ENCODE measurements at places on chromosomes 3 and 15. TPM values are rescaled to one million over a fixed set of nuclear protein-coding genes. Genes with fewer than 3 reads are reported as not detected.

DNA sequence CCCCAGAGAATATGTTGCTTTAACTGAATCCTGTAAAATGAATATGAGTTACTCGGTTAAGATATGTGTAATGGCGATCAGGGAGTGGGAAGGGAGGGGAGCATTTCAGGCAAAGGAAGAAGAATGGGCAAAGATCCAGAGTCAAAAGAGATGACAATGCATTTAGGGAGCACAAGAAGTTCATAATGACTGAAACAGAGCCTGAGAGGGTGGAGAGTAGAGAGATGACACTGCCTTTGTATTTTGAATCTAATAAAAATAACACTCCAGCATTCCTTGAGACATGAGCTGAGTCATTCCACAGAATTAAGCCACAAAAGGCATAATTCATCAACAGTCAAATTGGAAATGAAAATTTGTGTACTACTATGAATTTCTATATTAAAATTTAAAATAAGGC, 105.3 kb upstream of the PEX5L start:
- no peak for DNase-seq
- no peaks in the 10 kb centered on the region for H3K4me1 ChIP-seq
- H3K4me3 ChIP-seq = no peak overlapping the region
- no peaks in the 10 kb centered on the region for H3K36me3 ChIP-seq

GRCh38 chr3:1501406-1502115, 408.7 kb downstream of the CNTN6 start:
- no peaks in the 10 kb centered on the region for H3K36me3 ChIP-seq
- H3K4me3 ChIP-seq = no peak overlapping the region
- DNase-seq = no peak

DNA sequence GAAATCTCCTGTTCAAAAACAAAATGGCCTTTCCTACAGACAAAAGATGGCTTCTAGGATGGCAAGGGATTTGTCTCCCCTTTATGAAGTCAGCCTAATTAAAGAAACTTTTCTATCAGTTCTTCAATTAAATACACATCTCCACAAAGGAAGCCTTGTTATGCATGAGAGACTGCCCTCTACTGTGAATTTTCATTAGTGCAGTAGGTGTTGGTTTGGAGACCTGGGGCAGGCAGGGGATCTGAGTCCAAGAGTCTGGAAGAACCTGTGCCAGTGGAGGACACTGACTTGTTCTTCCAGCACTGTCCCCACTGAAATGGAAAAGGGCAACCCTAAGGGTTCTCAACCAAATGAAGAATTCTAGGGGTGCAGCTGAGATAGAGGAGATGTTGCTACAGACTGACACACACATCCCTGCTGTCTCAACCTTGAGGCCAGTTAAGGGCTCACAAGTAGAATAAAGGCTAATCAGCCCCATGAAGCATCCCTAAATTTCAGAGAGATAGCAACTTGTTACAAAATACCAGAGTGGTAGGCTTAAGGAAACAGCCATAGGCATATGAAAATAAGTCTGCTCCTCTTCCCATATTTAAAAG, 174.0 kb upstream of the PRICKLE2 start:
- no peaks in the 10 kb centered on the region for H3K36me3 ChIP-seq
- peaks cover 15% of the 10 kb centered on the region for H3K4me1 ChIP-seq
- no peak overlapping the region for H3K4me3 ChIP-seq
- peaks cover 2% of the 10 kb centered on the region for H3K27me3 ChIP-seq

DNA sequence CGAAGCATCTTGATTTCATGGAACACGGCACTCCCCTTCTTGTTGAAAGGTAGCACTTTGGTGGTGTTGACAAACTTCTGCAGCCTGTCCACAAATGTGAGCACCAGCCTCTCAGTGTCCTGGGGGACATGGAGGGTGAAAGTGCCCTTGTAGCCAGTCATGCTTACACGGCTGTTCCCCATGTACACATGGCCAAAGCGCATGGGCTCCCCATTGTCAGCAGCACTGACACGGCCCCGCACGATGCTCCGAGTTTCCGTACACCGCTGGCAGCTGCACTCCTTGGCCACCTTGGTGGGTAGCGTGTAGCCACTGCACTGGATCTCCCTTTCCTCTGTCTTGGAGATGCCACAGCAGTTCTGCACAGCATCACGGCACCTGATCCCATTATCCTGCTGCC, 12.7 kb downstream of the CILP start:
- H3K27me3 ChIP-seq = peaks cover 4% of the 10 kb centered on the region
- no peak for DNase-seq
- H3K4me3 ChIP-seq = no peak overlapping the region
- peaks cover 7% of the 10 kb centered on the region for H3K36me3 ChIP-seq
- peaks cover 6% of the 10 kb centered on the region for H3K4me1 ChIP-seq

DNA sequence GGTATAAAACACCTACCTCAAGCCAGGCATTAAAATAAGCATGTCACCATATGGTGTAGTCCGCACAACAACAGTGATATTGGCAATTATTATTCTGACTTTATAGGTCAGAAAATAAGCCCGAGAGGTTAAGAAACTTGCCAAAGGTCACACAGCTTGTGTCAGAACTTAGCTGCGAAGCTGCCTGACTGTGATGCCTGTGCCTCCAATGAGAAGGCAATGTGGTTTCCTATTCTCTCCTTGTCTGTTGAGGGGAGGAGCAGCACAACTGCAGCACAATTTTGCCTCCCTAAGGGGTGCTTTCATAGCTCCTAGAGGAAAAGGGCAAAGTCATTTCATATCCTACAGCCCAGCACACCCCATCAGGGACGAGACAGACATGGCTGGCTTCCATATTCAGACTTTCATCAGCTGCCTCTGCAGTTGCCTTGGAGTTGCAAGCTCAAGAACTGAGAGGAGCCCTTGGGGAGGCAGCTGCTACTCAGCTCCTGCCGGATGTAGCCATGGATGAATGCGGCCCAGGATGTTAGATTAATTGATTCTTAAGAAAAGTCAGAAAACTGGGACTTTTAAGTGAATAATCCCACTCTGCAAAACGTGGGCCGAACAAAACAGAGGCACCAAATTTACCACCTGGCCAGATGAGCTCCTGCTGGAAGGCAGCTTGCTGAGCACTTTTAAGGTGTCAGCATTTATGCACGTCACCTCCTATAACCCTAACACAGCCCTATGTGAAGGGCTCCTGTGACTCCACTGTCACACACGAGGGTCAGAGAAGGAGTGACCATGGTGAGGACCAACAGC, 38.5 kb downstream of the MYO5C start:
- no peak for DNase-seq
- H3K27ac ChIP-seq = peak overlapping the region; percentile 22
- no peaks in the 10 kb centered on the region for H3K27me3 ChIP-seq
- no peak overlapping the region for H3K4me3 ChIP-seq
- H3K4me1 ChIP-seq = peaks cover 22% of the 10 kb centered on the region

GRCh38 chr15:36831125-36831903, 251.9 kb downstream of the CDIN1 start:
- H3K4me1 ChIP-seq = no peaks in the 10 kb centered on the region
- no peaks in the 10 kb centered on the region for H3K27me3 ChIP-seq
- H3K27ac ChIP-seq = no peak overlapping the region

GRCh38 chr3:23761440-23761896, 44.3 kb upstream of the UBE2E1 start:
- no peak for DNase-seq
- no peaks in the 10 kb centered on the region for H3K36me3 ChIP-seq
- H3K4me3 ChIP-seq = no peak overlapping the region
- H3K27me3 ChIP-seq = no peaks in the 10 kb centered on the region
- peaks cover 11% of the 10 kb centered on the region for H3K4me1 ChIP-seq

- DNase-seq = no peak
- H3K36me3 ChIP-seq = no peaks in the 10 kb centered on the region
- H3K4me1 ChIP-seq = no peaks in the 10 kb centered on the region
- no peaks in the 10 kb centered on the region for H3K27me3 ChIP-seq
- no peak overlapping the region for H3K27ac ChIP-seq
Observed at GRCh38 chr3:188446766-188447165, 292.8 kb downstream of the LPP start.

GRCh38 chr3:63946753-63947152, 34.6 kb upstream of the SCAANT1 start:
- peaks cover 6% of the 10 kb centered on the region for H3K4me1 ChIP-seq
- no peak overlapping the region for H3K4me3 ChIP-seq
- no peak for DNase-seq
- no peaks in the 10 kb centered on the region for H3K36me3 ChIP-seq
- peaks cover 6% of the 10 kb centered on the region for H3K27me3 ChIP-seq
- no peak overlapping the region for H3K27ac ChIP-seq

Gene CADM2
- 233 TPM for total RNA-seq

Gene CDCP1
- 0.71 TPM for total RNA-seq

Gene FLNB
- 75.4 TPM for total RNA-seq

Gene FBLN2
- 2.1 TPM for total RNA-seq

Gene CCR5
- total RNA-seq = not detected

Gene GNAT1
- total RNA-seq = not detected

Gene ATP10A
- total RNA-seq = not detected

Gene NRROS
- total RNA-seq = 0.42 TPM

Data from glutamatergic neuron (in vitro differentiated cells).